Neural progenitor cell (in vitro differentiated cells): ENCODE measurements at places on chromosomes 6 and 20.

GRCh38 chr20:12949429-12949980, 59.3 kb upstream of the SPTLC3 start:
- no peaks in the 10 kb centered on the region for H3K27me3 ChIP-seq
- H3K27ac ChIP-seq, result no peak overlapping the region
- H3K4me1 ChIP-seq, result no peaks in the 10 kb centered on the region
- no peak for DNase-seq
- no peaks in the 10 kb centered on the region for H3K36me3 ChIP-seq

GRCh38 chr6:50837589-50838445, 19.1 kb downstream of the TFAP2B start:
- H3K27ac ChIP-seq, result no peak overlapping the region
- H3K27me3 ChIP-seq, result peaks cover 100% of the 10 kb centered on the region
- no peaks in the 10 kb centered on the region for H3K36me3 ChIP-seq
- H3K4me3 ChIP-seq, result no peak overlapping the region

- H3K27ac ChIP-seq, result no peak overlapping the region
- DNase-seq, result no peak
- H3K36me3 ChIP-seq, result no peaks in the 10 kb centered on the region
- no peaks in the 10 kb centered on the region for H3K27me3 ChIP-seq
- H3K4me3 ChIP-seq, result no peak overlapping the region
These were observed 31.3 kb downstream of the PNPLA1 start for GRCh38 chr6:36301085-36301658.

DNA sequence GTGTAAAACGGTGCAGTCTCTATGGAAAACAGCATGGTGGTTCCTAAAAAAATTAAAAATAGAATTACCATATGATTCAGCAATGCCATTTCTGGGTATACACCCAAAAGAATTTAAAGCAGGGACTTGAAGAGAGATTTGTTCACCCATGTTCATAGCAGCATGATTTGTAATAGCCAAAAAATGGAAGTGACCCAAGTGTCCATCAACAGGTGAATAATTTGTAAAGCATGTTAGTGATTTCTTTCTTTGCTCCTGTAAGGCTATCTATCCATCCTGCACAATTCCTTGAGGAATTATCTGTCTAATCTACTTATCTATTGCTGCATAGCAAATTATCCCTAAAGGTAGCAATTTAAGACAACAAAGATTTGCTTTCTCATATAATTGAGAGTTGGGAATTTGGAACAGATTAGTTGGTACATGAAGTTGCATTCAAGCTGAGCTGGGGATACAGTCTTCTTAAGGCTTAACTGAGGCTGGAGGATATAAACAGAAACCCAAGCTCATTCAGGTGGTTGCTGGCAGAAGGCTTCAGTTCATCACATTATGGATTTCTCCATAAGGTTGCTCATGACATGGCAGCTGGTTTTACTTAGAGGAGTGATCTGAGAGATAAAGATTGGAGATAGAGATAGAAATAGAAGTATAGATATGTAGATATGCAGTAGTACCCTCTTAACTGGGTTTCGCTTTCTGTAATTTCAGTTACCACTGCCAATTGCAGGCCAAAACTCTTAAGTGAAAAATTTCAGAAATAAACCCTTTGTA, 62.0 kb downstream of the IL22RA2 start:
- H3K4me3 ChIP-seq, result no peak overlapping the region
- no peaks in the 10 kb centered on the region for H3K4me1 ChIP-seq
- no peak for DNase-seq
- no peak overlapping the region for H3K27ac ChIP-seq

- H3K4me3 ChIP-seq, result no peak overlapping the region
- no peak overlapping the region for H3K27ac ChIP-seq
- H3K27me3 ChIP-seq, result no peaks in the 10 kb centered on the region
- DNase-seq, result no peak
These were observed 1097.8 kb downstream of the KIF16B start for GRCh38 chr20:15475483-15475882.

- no peak for DNase-seq
- peaks cover 10% of the 10 kb centered on the region for H3K4me1 ChIP-seq
- H3K4me3 ChIP-seq, result no peak overlapping the region
- no peaks in the 10 kb centered on the region for H3K27me3 ChIP-seq
- H3K36me3 ChIP-seq, result no peaks in the 10 kb centered on the region
These were observed 186.4 kb downstream of the SASH1 start for GRCh38 chr6:148529010-148529409.

DNA sequence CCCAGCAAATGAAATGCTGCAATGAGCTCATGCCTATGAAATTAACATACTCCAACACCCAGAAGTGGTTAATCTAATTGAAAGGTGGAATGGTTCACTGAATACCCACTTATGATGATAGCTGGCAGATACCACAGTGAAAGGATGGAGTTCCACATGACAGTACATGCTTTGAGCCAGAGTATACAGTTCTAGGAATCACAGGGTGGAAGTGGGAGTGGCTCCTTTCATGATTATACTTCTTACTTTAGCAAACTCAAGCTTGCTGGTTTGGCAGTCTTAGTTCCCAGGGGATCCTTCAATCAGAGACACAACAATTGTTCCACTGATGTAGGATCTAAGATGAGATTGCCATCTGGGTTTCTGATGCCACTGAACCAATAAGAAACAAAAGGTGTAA, 21.5 kb downstream of the CD164 start:
- H3K4me1 ChIP-seq, result no peaks in the 10 kb centered on the region
- H3K27ac ChIP-seq, result no peak overlapping the region
- H3K4me3 ChIP-seq, result no peak overlapping the region
- DNase-seq, result no peak
- H3K36me3 ChIP-seq, result peaks cover 17% of the 10 kb centered on the region
- no peaks in the 10 kb centered on the region for H3K27me3 ChIP-seq

DNA sequence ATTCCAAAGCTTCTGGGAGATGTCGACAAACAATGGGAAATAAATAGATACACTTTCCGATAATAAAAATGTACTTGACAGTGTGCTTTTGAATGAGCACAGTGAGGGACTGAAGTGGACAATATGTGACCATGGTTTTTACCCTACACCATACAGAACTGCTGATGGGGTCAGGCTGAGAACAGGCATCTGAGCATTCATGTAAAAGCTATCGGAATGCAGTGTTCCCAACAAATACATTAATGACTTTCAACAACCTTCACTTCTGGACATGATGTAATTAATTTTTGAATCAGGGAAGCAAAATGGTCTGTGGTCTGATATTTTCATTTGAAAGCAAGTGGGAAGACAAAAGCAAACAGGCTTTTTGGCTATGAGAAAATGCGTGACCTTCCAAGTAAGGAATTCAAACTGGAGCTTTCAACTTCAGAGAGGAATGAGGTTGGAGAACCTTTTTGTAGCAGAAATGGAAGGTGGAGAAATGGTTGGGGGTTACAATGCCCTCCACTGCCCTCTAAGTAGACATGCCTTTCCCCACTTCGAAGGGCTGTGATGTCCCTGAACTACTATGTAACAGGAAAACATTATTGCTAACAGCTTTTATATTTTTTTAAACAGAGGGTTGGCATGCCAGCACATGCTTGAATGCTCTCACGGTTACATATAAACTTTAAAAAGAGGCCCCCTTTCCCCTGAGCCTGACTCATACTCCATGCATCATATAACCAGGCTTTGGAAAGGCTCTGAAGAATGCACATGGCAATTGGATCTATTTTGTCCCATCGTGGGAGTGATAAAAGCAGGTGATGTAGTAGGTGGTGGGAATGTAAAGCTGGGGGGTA, 203.5 kb upstream of the CITED2 start:
- H3K27me3 ChIP-seq, result no peaks in the 10 kb centered on the region
- H3K4me3 ChIP-seq, result no peak overlapping the region
- no peak overlapping the region for H3K27ac ChIP-seq
- no peaks in the 10 kb centered on the region for H3K36me3 ChIP-seq
- no peak for DNase-seq
- no peaks in the 10 kb centered on the region for H3K4me1 ChIP-seq

GRCh38 chr20:62838128-62838891, 21.5 kb downstream of the COL9A3 start:
- no peak overlapping the region for H3K27ac ChIP-seq
- H3K36me3 ChIP-seq, result no peaks in the 10 kb centered on the region
- H3K4me1 ChIP-seq, result peaks cover 19% of the 10 kb centered on the region
- H3K27me3 ChIP-seq, result no peaks in the 10 kb centered on the region
- no peak for DNase-seq

GRCh38 chr6:35080016-35080680, 61.0 kb downstream of the TCP11 start:
- H3K4me1 ChIP-seq, result no peaks in the 10 kb centered on the region
- H3K4me3 ChIP-seq, result no peak overlapping the region
- H3K36me3 ChIP-seq, result no peaks in the 10 kb centered on the region
- H3K27me3 ChIP-seq, result no peaks in the 10 kb centered on the region

DNA sequence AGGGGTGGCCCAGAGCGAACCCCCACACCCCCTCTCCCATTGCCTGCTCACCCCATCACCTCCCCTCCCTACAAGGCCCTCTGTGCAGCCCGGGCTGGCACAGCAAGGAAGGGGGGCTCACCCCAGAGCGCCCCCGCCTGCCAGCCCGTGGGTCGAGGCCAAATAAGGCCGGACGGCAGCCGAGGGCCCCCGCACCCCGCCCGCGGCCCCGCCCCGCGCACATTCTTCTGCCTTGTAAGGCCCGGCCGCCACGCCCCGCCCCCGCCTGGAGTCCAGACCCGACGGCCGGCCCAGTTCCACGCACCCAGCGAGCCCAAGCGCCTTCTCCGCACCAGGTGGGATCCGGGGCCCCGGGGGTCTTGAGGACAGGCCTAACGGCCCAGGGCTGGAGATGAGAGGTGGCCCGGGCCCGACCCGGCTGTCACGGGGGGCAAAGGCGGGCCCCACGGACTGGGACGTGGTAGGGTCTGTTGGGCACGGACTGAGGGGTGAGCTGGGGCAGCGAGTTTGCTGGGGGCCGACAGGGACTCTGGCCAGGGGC, at the start of gene MYL9:
Gene MYL9, plus strand, starts transcription at position 293 of the 541 bp plus-strand sequence. CDS start 3,366 bp downstream, outside the sequence.
- peak; percentile 86 for DNase-seq
- H3K27ac ChIP-seq, result peak within 1 kb of the TSS; percentile 44
- peak within 1 kb of the TSS; percentile 65 for H3K4me3 ChIP-seq
- H3K27me3 ChIP-seq, result no peaks in the 10 kb centered on the region

DNA sequence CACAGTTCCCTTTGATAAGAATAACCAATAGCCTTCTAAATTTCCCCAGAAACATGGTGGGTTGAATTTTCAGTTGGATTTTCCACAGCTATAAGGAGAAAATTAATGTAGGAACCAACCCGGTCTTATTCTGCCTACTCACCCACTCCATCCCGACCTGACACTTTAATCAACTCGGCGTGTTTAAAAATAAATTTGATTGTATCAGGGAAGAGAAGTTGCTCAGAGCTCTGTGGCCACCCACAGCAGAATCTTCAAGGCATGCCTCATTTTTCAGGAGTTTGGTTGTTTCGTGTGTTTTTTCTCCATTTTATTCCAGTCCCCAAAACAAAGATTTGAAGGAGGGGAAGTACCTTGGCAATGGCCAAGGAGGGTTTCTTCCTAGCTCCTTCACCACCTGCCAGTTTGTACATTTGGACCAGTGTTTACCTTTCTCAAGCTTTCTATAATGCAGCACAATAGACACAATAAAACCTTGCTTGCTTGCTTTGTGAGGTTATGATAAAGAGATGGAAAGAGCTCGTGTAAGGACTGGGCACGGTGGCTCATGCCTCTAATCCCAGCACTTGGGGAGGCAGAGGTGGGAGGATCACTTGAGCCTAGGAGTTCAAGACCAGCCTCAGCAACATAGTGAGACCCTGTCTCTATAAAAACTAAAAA, 297.2 kb upstream of the JARID2 start:
- no peak for DNase-seq
- H3K4me3 ChIP-seq, result no peak overlapping the region
- no peak overlapping the region for H3K27ac ChIP-seq
- no peaks in the 10 kb centered on the region for H3K27me3 ChIP-seq
- H3K4me1 ChIP-seq, result peaks cover 4% of the 10 kb centered on the region
- no peaks in the 10 kb centered on the region for H3K36me3 ChIP-seq

GRCh38 chr6:147285087-147285855, 81.1 kb downstream of the STXBP5 start:
- no peak overlapping the region for H3K27ac ChIP-seq
- DNase-seq, result peak; percentile 31
- no peaks in the 10 kb centered on the region for H3K36me3 ChIP-seq
- no peaks in the 10 kb centered on the region for H3K4me1 ChIP-seq
- H3K27me3 ChIP-seq, result no peaks in the 10 kb centered on the region
